Stimulated activated CD4-positive, alpha-beta T cell treated with anti-CD3 and anti-CD28 coated beads, Interleukin-1b, Interleukin-23, amount 100 ng/mL, for 1 hour (primary cell): ENCODE measurements at places on chromosomes 12 and 14.

DNA sequence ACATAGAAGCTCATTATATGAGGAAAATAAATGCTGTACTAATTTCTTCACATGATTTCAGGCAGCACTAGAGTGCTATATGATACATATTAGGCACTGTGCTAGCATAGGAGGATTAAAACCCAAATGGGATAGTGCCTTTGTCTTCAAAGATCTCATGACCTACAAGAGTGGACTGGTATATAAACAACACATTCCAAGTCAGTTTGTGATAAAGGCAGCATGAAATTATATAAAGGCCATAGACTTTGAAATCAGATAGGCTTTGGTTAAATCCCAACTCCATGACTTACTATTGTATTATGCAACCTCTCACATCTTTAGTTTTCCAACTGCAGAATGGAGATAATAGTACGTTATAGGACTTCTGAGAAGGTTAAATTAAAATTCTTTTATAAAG, 179.7 kb downstream of the RAD51B start:
- DNase-seq, result no peak

GRCh38 chr12:4379405-4379804, at the start of gene FGF23:
Gene FGF23, minus strand, starts transcription at chr12:4379712. Its CDS starts 130 bp downstream, at chr12:4379582.
- DNase-seq, result no peak

DNA sequence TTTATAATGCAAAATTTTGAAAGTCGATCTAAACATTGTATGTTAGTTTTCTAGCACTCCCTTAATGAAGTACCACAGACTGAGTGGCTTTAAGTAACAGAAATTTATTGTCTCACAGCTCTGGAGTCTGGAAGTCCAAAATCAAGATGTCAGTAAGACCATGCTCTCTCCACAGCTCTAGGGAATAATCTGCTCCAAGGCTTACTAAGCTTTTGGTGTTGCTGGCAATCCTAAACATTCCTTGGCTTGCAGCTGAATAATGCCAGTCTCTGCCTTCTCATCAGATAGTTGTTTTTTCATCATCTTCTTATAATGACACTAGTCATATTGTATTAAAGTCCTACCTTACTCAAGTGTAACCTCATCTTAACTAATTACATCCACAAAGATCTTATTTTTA, 102.2 kb downstream of the RASSF9 start:
- DNase-seq, result no peak

DNA sequence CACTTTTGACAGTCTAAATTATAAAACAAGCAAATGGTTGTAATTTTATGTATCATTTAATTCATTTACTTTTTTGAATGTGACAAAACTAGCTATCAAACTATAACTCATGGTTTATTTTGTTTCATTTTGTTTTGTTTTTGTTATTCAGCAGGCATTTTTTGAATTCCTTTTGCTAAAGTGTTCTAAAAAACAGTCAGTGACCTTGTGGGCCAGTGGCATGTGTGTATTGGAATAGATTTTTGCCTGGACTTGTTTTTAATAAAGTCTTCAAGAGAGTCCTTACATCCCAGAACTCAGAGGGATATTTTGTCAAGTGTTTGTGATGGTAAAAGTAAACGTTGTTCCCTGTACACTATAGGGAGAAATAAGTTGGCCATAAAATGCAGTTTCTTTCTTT, 369.7 kb upstream of the SYT1 start:
- DNase-seq, result no peak

DNA sequence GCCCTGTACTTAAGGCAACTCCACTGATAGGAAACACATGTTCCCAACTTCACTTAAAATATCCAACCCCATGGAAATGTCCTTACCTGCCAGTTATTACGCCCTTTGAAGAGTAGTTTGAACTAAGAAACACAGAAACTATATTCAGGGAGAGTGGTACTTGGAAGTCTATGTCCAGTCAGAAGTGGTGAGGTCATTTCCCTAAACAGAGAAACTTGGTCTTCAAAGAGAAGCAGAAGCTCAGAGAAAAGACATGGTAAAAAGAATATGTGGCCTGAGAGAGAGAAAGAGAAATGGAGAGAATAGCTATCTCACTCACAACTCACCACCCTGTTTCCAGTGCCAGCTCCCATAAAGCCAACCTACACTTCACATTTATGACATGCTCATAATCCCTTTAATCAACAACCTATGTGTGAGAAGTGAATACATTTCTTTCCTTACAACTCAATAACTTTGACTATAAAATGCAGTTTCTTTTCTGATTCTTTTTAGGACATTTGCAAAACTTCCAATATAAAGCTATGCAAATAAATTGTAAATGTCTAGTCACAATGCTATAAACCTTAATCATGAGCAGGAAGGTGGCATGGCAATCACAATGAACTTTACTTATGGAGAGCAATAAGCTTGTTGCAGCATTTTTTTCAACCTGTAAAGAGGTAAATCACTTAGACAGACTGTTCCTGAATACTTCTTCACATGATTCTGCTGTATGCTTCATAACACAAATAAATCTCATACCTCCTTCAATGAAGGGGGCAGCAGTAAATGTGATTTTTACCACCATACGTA, 67.1 kb downstream of the CPNE8 start:
- no peak for DNase-seq

DNA sequence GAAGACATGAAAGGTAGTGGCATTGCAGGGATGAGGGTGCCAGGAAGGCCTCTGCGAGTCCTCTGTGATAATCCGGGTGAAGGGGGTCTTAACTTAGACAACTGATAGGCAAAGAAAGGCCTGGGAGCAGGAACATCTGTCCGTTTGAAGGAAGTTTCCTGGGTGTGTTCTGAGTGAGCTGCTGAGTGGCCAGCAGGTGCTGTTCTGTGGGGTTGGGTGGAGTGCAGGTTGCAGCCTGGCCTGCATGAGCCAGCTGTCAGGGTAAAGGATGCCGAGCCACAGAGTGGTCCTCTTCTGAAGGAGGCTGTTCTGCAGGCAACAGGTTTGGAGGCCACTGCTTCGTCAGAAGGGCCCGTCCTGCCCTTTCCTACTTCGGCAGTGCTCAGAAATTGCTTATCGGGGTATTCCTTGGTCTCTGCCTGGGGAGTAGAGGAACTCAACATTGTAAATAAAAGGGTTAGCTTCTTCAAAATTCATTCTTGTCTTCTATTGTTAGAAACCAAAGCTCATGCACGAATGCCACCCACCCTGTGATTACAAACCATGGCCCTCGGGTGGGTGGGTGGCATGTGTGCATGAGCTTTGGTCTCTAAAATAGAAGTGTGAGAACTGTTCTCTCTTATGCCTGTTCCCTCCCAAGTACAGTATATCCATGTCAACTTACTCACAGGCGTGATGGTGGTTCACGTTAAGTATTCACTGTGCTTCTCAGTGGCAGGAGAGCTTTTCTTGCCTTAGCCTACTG, 118.9 kb downstream of the CHST11 start:
- no peak for DNase-seq

GRCh38 chr12:121925358-121925695, 6.9 kb downstream of the CFAP251 start:
- no peak for DNase-seq

DNA sequence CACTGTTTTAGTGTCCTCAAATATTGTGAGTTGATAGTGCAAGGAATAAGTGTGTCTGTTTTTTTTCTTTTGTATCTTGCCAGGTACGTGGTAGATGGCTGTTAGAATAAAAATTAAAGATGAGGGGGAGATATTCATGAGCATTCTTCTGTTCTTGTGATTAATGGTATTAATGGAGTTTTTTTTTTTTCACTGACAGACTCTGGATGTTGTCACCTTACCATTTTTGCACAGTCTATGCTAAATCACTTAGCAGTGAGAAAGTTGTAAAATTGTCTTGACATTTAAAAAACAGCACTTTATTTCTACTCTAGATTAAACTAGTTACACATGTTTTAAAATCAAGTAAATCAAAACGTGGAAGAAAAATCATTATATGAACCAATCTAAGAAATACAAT, 204.3 kb downstream of the MDGA2 start:
- no peak for DNase-seq

- no peak for DNase-seq
These were observed 34.4 kb downstream of the BTG1 start for GRCh38 chr12:92111256-92111655.

- DNase-seq, result no peak
These were observed 14.2 kb upstream of the SLC38A4 start for GRCh38 chr12:46839964-46840363.

GRCh38 chr14:30204431-30204980, 276.9 kb upstream of the PRKD1 start:
- DNase-seq, result no peak

GRCh38 chr12:117294189-117294603, 67.2 kb downstream of the NOS1 start:
- DNase-seq, result no peak

- no peak for DNase-seq
These were observed 22.1 kb downstream of the FGD6 start for GRCh38 chr12:95195122-95195521.

DNA sequence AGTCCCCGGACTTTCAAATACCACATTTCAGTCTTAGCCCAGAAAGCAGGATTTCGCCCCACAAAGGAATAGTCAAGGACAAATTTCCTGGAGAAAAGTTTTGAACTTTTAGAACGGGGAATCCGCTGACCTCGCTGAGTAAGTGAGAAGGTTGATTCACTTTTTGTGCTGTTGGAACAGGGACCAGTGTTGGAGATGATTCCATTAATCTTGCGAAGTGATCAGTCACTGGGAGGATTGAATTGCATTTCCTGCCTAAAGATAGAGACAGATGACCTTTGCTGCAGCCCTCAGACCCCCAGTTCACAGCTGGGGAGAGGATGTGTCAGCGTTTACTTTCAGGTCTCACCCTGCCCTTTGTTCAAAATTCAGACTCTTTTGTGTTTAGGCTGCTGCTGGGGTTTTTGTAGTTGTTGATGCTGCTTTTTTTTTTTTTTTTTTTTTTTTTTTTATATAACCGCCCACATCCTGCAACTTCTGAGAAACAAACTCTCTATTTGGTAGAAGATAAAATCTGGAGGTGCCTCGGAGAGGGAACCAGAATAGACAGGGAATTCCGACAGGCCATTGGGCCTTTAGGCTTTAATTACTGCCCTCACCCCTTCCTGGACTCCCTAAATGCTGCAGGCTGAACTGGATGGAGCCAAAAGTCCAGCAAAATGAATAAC, 9.8 kb upstream of the KDM2B start:
- DNase-seq, result no peak
